DMS79 (cell line): ENCODE measurements at places on chromosomes 4 and X.
A peak's percentile ranks its signal among the peaks of the same experiment; 100 is the strongest.

DNA sequence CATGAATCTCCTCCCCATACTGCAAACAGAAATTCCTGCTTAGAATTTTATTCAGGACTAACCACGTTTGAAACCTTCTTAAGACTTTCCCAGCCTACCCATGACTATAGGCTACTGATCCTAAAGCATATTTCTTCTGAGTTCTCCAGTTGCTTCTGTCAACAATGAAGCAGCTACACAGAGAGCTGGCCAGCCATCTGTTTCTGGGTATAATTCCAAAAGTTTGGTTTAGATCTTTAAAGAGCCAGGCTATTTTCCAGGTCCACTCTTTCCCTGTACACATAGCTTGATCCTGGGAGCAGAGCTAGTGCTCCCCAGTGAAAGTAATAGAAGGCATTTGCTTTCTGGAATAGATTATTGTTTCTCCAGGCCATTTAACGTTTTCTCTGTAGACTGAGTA lies 4.0 kb upstream of the ITM2A start:
- DNase-seq = no peak

DNA sequence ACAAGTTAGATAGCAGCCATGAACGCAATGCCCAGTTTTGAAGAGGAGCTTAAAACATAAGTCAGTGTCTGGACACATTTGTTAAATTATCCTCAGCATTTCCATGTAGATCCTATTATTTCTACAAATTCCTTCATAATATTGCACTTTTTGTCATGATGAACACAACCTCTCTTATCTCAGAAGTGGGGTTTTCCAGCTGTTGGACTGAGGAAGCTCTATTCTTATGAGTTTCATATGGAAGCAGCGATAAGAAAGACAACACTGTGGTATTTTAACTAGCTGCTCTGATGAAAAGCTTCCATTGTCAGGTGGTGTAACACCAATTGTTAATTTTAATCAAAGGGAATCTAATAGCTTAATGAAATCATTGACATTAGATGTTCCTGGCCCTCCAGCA lies 308.7 kb downstream of the GBA3 start:
- DNase-seq = no peak

- DNase-seq = no peak
Observed at GRCh38 chr4:4859325-4859798, at the start of gene MSX1. Gene MSX1, plus strand, starts transcription at chr4:4859665. Its CDS starts 235 bp downstream, at chr4:4859900.

DNA sequence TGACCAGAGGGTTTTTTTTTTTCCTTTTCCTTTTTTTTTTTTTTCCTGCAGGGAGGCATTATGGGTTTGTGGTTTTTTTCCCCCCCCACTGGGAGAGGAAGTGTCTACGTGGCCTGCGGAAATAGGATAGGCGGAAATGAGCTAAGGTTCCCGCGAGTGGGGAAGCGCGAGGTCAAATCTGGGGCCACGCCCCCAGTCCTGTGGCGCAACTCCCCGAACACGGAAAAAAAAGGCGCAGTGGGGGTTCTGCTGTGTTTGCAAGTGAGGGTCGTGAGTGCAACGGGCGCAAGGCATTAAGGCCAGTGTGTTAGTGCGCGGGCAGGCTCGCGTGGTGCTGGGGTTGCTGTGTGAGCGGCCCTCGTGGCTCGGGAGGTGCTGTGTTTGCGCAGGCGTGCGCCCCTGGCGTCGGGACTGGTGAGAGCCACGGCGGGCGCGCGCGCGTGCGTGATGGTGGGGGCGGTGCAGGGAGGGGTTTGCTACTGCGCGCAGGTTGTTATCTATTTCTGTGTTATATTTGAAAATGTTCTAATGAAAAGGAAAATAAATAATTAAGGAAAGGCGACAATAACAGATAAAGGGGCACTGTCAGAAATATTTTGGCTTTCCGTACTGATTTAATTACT lies 685 bp upstream of the MORF4L2 start:
- DNase-seq = no peak

DNA sequence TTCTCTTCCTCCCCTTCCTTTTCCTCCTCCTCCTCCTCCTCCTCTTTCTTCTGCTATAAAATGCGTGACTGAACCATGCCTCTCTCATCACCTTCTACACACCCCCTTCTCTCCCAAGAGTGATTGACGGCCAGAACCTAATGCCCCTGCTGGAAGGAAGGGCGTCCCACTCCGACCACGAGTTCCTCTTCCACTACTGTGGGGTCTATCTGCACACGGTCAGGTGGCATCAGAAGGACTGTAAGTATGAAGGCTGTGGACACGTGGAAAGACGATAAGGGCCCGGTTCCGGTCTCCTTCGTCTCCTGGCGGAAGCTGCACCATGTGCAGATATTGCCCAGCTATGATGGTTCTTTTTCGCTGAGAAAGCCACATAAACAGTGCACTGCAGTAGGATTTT lies 12.1 kb upstream of the ARSF start:
- DNase-seq = no peak

DNA sequence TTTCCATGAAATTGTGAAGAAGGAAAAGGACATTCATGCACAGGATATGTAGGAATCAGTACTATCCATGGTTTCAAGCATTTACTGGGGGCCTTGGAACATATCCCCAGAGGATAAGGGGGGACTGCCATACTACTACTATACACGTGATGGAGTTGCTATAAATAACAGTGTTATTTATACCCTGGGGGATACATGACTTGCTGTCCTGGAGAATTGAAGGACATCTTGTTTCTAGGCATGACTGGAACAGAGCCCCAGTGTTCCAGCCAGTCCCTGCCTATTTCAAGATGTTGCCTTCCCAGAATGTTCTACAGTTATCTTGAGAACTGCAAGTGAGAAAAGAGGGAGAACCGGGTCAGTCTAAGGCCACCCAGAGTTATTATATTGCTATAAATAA lies 39.6 kb upstream of the ZNF81 start:
- DNase-seq = no peak

- DNase-seq = no peak
Observed at GRCh38 chr4:87030755-87031441, 96.1 kb downstream of the AFF1 start.

GRCh38 chr4:184591070-184591677 lies 58.1 kb downstream of the CASP3 start:
- DNase-seq = no peak

DNA sequence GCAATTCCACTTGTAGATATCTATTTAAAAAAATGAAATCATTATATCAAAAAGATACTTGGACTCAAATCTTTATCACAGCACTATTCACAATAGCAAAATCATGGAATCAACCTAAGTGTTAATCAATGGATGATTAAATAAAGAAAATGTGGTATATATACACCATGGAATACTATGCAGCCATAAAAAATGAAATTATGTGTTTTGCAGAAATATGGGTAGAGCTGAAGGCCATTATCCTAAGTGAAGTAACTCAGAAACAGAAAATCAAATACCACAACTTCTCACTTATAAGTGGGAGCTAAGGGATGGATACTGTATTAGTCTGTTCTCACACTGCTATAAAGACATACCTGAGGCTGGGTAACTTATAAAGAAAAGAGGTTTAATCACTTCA lies 14.3 kb upstream of the INTU start:
- DNase-seq = no peak

- peak; percentile 53 for DNase-seq
Observed at GRCh38 chrX:120302434-120302833, 8.8 kb downstream of the TMEM255A start.

- DNase-seq = no peak
Observed at GRCh38 chr4:138392751-138393308, 150.7 kb upstream of the SLC7A11 start.

DNA sequence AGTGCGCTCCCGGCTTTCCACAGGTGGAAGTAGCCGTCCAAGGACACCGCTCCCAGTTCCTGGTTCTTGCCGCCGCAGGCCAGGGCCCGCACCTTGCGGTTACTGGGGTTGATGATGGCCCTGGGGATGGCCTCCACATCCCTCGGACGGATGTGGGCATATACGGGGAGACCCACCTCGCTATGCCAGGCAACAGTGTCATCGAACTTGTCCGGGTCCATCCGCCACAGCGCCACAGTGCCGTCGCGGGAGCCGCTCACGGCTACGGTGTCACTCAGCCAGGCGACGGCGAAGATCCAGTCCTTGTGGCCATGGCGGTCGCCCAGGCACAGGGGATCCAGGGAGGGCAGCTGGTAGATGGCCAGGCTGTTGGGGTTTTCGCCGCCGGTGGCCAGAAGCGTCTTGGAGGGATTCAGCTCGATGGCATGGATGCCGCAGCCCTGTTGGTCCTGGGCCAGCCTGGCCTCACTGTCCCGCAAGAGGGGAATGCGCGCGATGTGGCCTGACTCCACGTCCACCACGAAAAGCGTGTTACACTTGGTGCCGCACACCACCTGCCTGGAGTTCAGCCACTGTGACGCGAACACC lies 795 bp downstream of the DCAF12L1 start:
- DNase-seq = no peak

DNA sequence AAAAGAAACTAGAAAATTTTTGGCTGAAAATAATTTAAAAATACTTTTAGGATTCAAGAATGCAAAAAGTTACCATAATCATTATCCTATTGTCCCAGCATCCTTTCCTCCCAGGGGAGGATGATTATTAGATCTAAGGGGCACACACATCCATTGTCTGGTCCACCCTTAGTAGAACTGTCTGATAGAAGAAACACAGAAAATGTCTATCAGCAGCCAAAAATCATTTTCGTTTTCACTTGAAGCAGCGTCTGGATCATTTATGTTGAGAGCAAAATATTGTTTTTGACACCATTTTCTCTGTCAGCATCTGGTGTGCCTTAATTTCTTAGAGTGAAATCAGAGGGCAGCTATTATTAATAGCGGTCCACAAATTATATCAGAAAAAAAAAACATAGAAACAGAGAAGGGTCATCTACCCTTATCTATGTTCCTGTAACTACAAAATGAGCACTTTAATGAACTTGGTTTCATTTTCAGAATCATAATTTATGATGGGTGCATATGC lies 446.3 kb downstream of the TRAM1L1 start:
- no peak for DNase-seq

GRCh38 chrX:151687635-151688034 lies 7.6 kb upstream of the PRRG3 start:
- DNase-seq = no peak

DNA sequence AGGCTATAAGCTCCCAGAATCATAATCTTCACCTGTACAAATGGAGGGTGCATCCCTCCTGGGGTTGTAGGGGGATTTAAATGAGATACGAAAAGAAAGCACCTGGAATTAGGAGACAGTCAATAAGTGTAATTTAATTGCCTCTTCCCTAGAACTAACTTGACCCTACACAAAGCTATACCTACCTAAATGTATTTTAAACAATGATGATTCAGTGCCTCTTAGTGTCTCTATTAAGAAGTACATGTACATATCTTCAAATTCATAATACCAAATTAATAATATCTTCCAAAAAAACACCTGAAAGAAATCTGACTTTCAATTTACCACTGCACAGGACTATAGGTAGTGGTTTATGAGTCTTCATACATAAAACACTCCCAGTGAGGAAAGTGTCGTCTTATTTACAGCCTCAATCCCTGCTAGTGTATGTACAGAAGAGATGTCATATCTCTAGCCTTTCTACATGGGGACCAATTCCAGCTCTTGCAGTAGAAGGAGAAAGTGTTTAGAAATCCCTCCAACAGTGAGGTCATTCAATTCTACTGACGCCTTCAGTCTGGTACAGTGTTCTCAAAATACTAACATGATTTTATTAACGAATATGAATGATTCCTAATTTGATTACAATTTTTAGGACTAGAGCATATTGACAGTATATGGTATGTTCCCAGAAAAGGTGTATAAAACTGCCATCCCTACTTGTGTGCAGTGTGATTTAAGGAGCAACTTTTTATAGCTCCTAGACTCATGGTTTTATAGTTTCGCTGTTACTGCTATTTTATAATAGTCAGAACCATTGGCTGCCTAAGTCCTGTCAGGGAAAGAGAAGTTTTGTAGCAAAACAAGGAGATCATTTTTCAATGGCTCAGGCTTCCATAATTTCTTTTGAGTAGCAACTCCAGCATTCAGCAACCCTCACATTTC lies 282.7 kb downstream of the UNC5C start:
- DNase-seq = no peak

GRCh38 chr4:41448934-41449333 lies 89.0 kb upstream of the LIMCH1 start:
- DNase-seq = no peak

DNA sequence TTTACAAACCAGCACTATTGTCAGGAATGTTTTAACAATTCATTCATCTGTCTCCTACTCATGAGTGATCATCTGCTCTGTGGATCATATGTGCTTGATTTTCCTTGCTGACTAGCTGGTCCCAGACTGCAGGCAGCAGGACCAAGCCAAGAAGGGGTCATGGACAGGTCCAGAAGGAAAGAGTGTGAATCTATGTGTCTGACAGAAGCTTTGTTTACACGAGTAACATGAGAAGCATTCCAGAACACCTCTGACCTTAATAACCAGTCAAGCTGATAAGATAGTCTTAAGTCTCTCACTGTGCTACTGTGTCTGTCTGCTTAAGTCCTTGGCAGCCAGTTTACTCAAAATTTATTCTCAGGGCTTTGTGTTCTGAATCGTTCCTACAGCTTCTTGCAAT lies 39.0 kb downstream of the GUCY1A1 start:
- no peak for DNase-seq

DNA sequence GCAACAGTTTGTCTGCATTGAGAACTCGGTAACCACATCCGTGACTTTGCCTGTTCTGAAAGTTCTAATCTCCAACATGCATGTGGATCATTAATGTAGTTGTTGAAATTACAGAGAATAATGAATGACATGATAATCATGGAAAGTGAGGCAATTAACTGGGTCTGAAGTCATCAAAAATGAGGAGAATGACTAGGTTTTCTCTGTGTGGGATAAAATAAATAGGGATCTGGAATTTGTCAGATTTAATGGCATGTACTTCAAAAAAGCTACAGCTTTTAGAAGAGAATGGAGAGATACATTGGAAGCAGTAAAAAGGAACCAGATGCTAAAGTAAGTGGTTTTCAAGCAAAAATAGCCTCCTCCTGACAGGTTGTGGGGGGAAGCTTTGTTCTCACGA lies 59.3 kb downstream of the AFM start:
- DNase-seq = no peak

GRCh38 chrX:10242026-10242425 lies 85.3 kb downstream of the CLCN4 start:
- peak; percentile 33 for DNase-seq

DNA sequence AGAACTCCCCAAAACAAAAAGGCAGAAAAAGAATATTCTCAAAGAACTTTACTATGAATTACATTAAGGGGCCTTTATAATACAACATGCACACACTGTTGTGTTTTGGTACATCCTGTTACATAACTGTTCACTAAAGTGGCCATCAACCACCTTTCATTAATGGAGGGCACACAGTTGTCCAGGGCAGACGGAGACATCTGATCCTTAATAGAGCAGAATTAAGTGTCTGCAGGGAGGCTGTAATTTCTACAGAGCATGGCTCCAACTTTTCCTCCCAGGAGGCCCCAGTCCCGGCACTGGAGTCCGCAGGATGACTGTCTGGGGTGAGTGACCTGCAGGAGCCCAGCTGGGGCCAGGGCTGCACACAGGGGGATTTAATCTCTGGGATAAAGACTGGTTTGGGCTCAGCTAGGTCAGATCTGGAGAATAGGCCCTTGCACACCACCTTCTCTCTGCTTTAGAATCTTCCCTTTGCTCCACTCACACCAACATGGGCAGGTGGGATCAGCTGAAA lies 233.4 kb downstream of the MAML3 start:
- DNase-seq = no peak

GRCh38 chr4:151215295-151215694 lies 61.7 kb upstream of the PRSS48 start:
- DNase-seq = no peak
